Left ventricle myocardium inferior (tissue), 1 donor: ENCODE measurements at places on chromosomes 7 and 10. TPM values are rescaled to one million over a fixed set of nuclear protein-coding genes. Genes with fewer than 3 reads are reported as not detected.

Gene AVPI1
- total RNA-seq = 6.7 TPM

Gene WDR11
- 11.2 TPM for total RNA-seq

Gene SFRP5
- 8.7 TPM for total RNA-seq

Gene UPK3B
- 0.49 TPM for total RNA-seq

Gene PDE6C
- total RNA-seq = not detected

Gene CPVL
- total RNA-seq = 86.3 TPM

Gene CRYGN
- 0.41 TPM for total RNA-seq

Gene JAKMIP3
- total RNA-seq = 1.7 TPM

Gene NKX2-3
- not detected for total RNA-seq

Gene SVOPL
- total RNA-seq = not detected

Gene PVRIG
- not detected for total RNA-seq

Gene PLEKHS1
- total RNA-seq = not detected

Gene NANOS1
- 11.7 TPM for total RNA-seq

Gene HTR5A
- total RNA-seq = not detected
